ENCODE measurements at places on chromosomes 7 and 10.
A peak's percentile ranks its signal among the peaks of the same experiment; 100 is the strongest.

DNA sequence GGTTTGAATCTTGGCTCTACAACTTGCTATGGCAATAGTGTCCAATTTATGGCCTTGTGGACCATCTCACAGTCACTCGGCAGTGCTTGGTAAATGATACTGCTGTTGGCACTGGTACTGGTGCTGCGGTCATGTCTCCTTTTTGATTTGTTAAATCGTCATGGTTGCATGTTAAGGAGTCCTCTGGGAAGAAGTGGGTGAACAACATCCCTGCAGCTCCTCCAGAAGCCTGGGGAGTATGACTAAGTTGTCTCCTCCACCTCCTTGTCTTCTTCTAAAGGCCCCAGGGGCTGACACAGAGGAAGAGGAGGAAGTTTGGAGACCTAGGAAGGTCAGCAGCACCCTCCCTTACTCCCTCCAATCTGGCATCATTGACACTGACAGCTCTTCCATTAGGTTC lies 8.5 kb downstream of the ITPRIP start:
- DNase-seq, result no peak

DNA sequence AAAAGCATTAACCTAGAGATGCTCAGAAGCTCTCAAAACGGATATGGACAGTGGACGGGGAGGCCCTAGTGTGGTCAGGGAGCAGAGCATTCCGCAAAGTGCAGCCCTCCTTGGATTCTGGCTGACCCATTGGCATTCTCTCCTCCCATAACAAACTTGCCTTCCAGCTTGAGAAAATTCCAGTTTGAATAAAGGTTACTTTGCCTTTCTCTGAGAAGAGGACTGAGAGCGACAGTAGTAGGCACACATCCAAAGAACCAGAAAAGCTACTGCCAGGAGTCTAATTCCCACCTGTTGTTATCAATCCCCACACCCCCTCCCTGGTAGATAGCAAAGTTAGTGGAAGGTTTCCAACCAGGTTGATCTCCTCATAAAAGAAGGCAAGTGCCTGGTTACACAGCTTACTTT lies 84.7 kb upstream of the TRIL start:
- DNase-seq, result no peak

DNA sequence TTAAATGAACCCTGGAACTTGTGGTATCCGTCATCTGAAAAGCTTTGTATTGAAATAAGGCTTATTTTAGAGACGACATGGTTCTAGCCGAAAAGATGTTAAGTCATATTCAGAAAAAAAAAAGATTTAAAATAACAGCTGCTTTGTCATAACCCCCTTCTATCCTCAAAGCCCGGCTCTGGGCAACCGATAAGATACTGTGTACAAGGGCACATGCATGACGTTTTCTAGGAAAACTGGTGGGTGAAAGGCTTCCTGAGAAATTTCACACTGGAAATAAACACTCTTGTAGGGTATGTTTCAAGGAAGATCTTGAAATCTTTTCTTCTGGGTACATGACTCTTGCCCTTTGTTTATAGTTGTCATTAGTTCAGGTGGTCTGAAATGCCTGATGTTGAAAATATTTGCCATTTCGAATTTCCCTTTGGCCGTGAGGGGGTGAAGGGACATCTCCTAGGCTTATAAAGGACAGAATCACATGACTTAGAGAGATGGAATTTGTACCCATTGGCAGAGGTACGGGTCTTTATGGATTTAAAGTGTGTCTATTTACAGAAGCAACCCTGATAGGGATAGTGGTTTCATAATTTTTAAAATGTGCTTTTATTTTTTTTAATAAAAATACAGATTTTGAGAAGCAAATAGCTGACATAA lies 232.5 kb downstream of the PTEN start:
- DNase-seq, result no peak

GRCh38 chr7:130758429-130759056 lies 24.5 kb upstream of the KLF14 start:
- DNase-seq, result peak; percentile 72

DNA sequence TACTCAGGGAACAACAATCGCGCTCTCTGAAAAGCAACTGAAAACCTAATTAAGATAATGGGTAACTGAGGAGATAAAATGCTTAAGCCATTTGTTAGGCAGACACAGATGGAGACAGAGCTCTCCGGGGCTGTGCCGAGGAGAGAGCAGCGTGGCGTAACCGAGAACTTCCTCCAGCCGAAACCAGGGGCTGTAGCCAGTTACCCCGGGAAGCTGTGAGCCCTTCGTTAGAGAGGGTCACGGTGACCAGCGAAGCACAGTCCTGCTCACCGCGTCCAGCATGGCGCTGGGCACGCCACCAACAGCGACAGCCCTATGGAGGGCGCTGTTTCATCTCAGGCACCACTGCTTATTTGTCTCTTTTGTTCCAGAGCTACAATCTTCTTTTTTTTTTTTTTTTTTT lies 16.1 kb downstream of the PAPOLB start:
- DNase-seq, result no peak

GRCh38 chr7:131363719-131364118 lies 36.0 kb downstream of the MKLN1 start:
- DNase-seq, result no peak

GRCh38 chr10:48731141-48731540 lies 46.5 kb downstream of the WDFY4 start:
- DNase-seq, result no peak

GRCh38 chr7:51243631-51244030 lies 73.0 kb downstream of the COBL start:
- DNase-seq, result no peak

DNA sequence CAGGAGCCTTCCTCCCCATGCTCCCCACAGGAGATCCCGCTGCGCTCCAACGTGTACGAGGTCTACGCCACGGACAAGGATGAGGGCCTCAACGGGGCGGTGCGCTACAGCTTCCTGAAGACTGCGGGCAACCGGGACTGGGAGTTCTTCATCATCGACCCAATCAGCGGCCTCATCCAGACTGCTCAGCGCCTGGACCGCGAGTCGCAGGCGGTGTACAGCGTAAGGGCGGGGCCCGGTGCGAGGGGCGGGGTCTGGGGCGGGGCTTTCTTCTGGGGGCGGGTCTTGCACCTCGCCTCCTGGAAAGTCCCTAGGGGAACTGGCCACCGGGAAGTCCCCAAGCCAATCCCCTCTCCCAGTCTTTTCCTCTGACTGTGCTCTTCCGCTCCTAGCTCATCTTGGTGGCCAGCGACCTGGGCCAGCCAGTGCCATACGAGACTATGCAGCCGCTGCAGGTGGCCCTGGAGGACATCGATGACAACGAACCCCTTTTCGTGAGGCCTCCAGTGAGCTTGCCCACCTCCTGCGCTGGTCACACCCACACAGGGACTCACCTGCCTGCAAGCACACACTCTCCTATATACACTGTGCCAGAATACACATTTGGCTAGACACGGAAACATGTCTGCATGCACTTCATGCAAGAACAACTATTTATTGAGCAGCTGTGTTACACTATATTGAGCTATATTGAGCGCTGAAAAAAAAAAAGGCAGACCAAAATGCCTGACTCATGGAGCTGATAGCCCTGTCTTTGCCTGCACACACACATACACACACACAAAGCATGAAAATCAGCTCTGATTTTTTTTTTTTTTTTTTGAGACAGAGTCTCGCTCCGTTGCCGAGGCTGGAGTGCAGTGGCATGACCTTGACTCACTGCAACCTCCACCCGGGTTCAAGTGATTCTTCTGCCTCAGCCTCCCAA lies 32.7 kb upstream of the VSIR start:
- DNase-seq, result no peak

DNA sequence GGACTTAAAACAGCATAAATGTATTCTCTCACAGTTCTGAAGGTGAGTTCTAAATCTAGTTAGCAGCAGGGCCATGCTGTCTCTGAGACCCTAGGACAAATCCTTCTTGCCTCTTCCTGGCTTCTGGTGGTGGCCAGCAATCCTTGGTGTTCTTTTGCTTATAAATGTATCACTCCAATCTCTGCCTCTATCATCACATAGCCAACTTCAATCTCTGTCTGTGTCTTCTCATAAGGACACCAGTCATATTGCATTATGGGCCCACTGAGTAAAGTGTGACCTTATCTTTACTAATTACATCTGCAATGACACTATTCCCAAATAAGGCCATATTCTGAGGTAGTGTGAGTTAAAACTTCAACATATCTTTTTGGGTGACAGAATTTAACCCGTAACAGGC lies 778.9 kb downstream of the KCNMA1 start:
- no peak for DNase-seq

GRCh38 chr7:2633538-2634266 lies 1.9 kb downstream of the TTYH3 start:
- DNase-seq, result peak; percentile 32

Measured in B cell (primary cell).